Activated CD8-positive, alpha-beta memory T cell treated with anti-CD3 and anti-CD28 coated beads, Interleukin-2, amount 50 U/mL, for 4 hours (primary cell): ENCODE measurements at places on chromosomes 7 and 10.

DNA sequence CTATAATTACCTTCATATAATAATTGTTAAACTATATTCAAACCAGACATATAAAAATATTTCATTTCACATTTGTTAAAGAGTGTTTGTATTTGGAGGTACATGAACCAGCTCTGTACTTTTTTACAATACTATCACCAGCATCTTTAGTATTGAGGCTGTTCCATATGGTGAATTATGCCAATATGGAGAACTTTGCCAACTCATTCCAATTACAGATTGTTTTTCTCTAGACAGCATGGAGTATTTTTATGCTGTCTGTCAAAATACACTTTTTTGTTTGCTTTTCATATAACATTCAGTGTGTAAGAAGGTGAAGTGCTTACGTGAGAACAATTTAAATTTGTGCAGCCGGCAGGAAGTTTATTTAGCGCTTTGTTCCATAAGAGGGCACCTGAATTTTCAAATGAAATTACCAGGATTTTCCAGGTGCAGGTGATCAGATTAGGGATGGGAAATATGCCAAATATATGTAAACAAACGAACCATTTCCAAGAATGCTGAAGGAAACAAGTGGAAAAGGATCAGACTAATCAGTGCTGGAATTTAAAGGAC is 54.9 kb downstream of the SEMA3E start:
- no peak for DNase-seq

DNA sequence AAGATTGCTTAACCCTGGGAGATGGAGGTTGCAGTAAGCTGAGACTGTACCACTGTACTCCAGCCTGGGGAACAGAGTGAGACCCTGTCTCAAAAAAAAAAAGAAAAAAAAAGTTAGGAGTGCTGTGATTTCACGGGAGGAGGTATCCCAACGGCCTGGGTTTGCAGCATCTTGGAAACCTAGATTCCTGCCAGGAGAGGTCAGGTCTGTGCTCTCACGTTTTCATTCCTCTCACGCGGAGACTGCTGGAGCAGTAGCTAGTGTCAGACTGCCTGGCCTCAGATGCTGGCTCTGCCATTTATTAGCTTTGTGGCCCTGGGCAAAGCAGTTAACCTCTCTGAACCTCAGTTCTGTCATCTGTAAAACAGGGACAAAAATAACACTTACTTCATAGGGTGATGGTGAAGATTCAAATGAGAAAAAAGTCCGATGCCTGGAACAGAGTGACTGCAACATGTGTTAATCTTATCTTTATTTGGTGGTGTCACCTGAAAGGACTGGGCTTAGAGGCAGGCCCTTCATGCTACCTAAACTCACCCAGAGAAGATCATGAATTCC is 94.9 kb downstream of the GAD2 start:
- DNase-seq, result no peak

GRCh38 chr10:95832216-95833041 is 75.3 kb upstream of the CC2D2B start:
- peak; percentile 39 for DNase-seq

- DNase-seq, result no peak
These were observed 126.7 kb downstream of the INHBA start for GRCh38 chr7:41576166-41576565.

GRCh38 chr7:12524794-12525386 is 45.6 kb upstream of the SCIN start:
- no peak for DNase-seq

DNA sequence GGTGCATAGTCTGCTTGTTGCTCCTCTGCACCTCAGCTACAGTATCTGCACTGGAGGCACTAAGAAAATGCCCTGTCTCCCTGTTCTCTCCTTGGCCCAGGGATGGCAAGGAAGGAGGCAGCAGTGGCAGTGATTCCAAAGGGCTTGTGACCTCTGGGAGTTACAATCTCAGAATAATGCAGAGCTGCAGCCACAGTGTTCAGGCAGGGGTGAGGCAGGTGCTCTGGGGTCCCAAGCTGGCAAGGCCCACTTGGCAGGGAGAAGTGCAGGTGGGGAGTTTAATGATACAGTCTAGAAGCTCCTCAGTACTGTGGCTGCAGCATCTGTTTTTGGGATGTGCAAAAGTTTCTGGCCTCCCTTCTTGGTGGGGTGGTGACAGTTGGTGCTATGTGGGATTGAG is 456.4 kb downstream of the CCSER2 start:
- DNase-seq, result no peak

- no peak for DNase-seq
These were observed 44.9 kb downstream of the PNLIPRP2 start for GRCh38 chr10:116665541-116666125.

DNA sequence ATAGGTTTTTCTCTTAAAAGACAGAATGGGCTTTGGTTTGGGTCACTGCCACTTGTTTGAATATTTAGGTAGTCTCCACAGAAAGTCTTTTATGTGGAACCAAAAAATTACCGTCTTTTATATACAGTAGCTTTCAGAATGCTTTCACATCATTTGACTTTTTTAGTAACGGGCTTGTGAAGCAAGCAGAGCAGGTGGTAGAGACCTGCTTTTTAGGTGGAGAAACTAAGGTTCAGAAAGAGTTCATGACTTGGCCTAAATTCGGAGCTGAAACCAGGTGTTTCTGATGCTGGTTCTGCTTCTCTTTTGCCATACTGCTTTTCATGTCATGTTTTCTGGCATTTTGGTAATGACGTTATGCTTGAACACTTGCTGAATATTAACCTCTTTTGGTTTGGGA is 36.3 kb downstream of the GARS1 start:
- no peak for DNase-seq

GRCh38 chr7:28830846-28831245 is 127.3 kb downstream of the TRIL start:
- DNase-seq, result no peak

- DNase-seq, result no peak
These were observed 675 bp downstream of the IL6 start for GRCh38 chr7:22727714-22728035.

GRCh38 chr7:7354674-7355073 is 172.3 kb downstream of the C1GALT1 start:
- DNase-seq, result no peak

DNA sequence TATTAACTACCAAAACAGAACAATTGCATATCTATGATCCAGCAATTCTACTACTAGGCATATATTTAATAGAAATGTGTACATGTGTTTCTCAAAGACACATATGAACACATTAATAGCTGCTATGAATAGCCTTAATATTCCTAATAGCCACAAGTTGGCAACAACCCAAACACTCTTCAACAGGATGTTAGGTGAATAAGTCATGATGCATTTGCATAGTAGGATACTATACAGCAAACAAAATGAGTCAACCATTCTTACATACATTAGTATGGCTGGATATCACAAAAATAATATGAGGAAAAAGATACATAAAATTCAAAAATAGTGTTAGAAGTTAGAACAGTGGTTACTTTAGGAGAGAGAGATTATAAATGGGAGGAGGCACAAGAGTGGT is 26.8 kb upstream of the ZNF746 start:
- DNase-seq, result no peak

- DNase-seq, result no peak
These were observed 946 bp upstream of the RASGEF1A start for GRCh38 chr10:43267811-43268210.

- no peak for DNase-seq
These were observed 116.0 kb upstream of the IMMP2L start for GRCh38 chr7:111678281-111678680.

DNA sequence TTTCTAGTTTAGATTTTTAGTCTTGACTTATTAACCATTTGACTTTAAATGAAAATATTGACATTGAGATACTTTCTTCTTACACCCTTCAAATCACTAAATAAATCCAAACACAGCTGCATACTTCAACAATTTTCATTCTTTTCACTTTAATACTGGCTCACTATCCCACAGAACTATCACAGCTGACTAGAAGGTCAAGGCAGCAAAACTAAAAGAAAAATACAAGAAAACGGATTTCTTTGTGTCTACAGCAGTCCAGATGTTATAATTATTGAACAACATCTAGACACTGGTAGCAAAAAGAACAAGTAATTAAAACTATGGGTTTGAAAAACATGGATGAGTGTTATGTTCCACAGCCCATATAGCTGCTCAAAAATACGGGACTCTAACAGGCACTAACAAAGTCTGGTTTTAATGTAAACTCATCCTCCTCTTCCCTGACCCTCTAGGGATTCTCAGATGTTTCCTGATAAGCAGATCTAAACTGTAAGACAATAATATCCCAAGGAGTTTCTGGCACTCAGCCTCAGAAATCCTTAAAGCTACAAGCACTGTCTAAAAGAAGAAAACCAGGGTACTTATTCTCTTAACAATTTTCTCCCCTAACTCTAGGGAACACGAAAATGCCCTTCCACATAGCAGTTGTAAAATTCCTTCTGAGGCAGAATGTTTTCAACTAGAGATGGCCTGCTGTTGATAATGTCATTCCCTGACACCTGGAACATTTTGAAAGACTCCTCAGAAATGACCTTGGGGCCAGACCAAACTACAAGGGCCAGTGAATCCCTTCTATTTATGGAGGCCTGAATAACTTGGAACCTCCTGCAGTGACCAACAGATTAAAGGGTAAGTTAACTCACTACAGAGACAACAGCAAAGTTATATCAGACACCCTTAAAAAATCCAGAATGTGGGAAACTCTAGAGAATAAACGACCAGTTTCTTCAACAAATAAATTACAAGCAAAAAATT is 12.8 kb downstream of the DNMBP start:
- DNase-seq, result no peak

GRCh38 chr7:22934023-22934422 is 79.9 kb downstream of the HYCC1 start:
- no peak for DNase-seq

- peak; percentile 33 for DNase-seq
These were observed 27.4 kb upstream of the RASGEF1A start for GRCh38 chr10:43294241-43294658.

- no peak for DNase-seq
These were observed 194.4 kb downstream of the CCSER2 start for GRCh38 chr10:84522612-84523462.

DNA sequence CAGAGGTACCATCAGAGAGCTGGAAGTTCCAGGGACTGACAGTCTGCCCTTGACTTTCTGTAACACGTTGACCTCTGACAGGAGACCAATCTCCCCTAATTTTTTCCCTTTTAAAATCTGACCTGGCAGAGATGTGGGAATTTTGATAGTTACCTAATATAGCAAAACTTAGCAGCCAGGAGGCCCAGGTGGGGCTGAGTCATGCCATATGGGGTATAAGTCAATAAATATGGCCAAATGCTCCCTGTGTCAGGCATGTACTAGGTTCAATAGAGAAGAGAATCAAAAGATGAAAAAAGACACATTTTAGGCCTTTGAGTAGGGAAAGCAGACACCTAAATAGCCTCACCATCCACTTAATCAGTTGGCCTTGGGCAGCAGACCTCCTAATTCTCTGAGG is 6.1 kb upstream of the GRK5 start:
- no peak for DNase-seq

DNA sequence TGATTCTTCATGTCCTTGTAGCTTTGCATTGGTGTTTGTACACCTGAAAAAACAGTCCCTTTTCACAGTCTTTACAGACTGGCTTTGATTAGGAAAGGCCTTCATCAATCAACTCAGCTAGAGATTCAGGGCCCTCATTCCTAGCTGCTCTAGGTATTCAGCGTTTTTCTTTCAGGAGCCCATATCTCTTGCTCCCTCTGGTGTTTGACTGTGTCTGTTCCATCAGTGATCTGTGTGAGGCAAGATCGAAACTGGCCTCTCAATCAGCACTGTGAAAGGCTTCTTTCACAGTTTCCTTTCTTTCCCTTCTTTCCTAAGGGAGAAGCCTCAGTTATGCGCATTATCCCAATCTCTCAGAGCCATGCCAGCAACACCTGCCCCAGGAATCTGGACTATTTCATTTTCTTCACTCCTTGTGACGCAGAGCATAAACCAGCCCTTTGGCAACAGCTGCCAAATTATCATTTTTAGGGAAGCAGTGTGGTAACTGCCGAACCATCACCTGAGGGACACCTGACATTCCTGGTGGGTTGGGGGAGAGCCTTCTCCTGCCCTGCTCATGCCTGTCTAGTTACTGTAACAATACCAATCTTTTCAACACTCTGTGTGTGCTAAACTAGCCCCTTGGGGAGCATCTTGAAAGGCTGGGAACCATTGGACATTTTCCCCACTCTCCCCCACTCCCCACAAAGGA is 75.7 kb upstream of the CCDC71L start:
- DNase-seq, result peak; percentile 18

DNA sequence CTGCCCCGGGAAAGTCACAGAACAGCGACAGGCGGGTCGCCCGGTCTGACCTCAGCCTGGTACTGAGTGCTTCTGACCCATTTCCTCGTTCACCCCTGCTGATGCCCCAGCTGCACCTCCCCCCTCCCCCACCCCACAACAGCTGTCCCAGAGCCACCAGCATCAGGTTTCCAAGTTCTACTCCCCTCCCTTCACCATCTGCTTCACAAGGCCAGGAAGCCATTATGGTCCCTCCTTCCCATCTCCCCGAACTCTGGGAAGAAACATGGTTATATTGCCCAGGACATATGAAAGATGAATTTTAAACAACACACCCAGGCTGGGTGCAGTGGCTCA is 301.9 kb upstream of the GALNT17 start:
- no peak for DNase-seq

DNA sequence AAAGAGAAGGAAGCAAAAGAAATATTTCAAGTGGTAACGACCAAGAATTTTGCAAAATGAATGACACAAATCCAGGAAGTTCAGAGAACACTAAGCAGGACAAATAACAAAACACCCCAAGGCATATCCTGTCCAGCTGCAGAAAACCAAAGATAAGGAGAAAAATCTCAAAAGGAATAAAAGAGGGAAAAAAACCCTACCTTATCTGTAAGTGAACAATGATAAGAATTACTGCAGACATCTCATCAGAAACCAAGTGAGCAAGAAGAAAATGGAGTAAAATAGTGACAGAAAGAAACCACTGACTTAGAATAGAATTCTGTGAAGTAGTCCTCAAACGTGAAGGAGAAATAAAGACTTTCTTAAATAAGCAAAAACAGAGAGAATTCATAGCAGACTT is 21.8 kb downstream of the CARD11 start:
- DNase-seq, result no peak

DNA sequence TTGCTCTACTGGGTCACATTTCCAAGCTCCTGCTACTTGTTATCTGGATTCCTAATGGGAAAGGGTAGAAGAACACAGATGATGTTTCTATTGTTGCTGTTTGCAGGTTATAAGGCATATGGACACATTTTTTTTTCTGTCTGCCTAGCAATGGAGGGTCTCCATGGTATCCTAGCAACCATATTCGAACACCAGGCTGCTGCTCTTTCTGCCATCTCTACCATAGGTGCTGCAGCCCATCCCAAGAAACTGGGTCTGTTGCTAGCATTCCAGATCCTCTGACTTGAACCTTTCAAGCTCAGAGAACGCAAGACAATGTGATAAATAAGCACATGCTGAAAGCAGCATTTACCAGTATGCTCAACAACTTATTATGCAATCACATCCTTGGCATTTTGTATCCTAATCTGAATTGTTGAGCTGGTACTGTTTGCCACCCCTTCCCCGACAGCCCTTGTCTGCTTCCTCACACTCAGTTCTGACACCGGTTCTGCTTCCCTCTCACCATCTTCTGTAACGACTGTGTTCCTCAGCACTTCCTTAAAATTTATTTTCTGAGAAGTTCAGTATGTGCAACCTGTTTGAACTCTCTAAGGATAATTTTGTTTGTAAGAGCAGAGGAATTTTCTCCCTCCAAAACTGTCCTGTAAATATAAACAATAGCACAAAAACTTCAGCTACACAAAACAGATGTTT is 6.2 kb downstream of the PRKG1 start:
- no peak for DNase-seq
